ENCODE measurements at places on chromosomes 5 and 9.

DNA sequence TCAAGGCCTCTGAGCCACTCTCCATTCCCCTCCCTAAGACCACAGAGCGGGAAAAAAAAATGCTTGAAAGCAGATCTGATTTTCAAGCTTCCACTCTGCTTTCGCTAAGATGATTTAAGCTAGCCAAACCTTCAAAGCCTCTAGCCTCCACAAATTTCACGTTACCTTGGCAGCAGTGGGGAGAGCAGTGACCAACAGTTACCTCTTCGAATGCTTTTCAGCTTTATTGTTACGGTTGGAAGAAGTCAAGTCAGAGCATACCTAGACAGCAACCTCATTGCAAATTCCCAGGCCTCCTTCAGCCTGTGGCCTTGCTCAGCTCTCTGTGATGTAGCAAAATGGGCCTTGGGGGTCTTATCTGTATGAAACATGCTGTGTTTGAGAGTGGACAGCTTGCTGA lies 89.6 kb downstream of the FRMD3 start:
- no peak overlapping the region for H3K27ac ChIP-seq
- no peaks in the 10 kb centered on the region for H3K27me3 ChIP-seq
- no peak for DNase-seq
- H3K4me1 ChIP-seq, result no peaks in the 10 kb centered on the region

DNA sequence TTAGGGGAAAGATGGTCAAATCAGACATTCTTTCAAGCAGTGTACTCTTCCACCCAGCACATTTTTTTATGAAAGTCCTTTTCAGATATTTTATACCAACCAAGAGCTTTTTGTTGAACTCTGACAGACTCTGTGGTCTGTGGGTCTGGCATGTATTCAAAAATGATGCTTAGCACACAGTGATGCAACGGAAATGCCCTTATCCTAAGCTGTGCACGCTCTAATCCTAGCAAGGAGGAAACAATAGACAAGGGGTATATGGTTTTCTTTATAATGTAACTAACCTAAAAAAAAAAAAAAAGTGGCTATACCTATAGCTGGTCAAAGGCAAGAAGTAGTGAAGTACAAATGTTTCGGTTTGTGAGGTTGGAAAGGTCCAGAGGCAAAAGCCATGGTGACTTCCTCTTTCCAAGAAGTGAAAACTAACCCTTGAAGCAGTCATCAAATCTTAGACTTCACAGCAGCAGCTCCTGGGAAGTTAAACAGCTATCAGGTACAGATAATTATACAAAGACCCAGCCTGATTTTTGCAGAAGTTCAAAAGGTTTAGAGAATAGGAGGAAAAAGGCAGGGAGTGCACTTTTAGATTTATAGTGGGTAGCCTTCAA lies 82.5 kb downstream of the SEMA6A start:
- H3K4me1 ChIP-seq, result peaks cover 33% of the 10 kb centered on the region
- no peaks in the 10 kb centered on the region for H3K27me3 ChIP-seq
- peak; percentile 28 for DNase-seq
- H3K27ac ChIP-seq, result peak overlapping the region; percentile 61

DNA sequence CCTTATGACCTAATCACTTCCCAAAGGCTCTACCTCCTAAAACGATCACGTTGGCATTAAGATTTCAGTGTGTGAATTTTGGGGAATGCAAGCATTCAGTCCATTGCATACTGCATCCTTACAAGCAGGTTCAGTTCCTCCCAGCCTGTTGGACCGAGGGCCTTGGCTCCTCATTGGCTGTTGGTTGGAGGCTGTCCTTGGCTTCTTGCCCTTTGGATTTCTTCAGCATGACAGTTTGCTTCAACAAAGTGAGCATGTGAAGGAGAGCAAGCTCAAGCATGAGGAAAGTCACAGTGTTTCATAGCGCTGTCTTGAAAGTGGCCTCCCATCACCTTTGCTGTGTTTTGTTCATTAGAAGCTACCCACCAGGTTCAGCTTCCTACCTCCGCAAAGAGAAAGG lies 109.5 kb downstream of the GADD45G start:
- no peak for DNase-seq
- H3K27me3 ChIP-seq, result no peaks in the 10 kb centered on the region
- no peaks in the 10 kb centered on the region for H3K4me1 ChIP-seq
- H3K27ac ChIP-seq, result no peak overlapping the region

DNA sequence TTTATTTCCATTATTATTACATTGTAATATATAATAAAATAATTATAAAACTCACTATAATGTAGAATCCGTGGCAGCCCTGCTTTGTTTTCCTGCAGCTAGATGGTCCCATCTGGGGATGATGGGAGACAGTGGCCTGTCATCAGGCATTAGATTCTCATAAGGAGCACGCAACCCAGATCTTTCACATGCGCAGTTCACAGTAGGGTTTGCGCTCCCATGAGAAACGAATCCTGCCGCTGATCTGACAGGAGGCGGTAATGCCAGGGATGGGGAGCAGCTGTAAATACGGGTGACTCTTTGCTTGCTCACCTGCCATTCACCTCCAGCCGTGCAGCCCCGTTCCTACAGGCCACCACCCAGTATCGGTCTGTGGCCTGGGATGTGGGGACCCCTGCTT lies 1879.3 kb upstream of the WWC1 start:
- no peak overlapping the region for H3K27ac ChIP-seq
- H3K36me3 ChIP-seq, result no peaks in the 10 kb centered on the region
- no peaks in the 10 kb centered on the region for H3K4me1 ChIP-seq
- no peak overlapping the region for H3K4me3 ChIP-seq
- H3K27me3 ChIP-seq, result no peaks in the 10 kb centered on the region
- no peak for DNase-seq

- no peaks in the 10 kb centered on the region for H3K36me3 ChIP-seq
- H3K27me3 ChIP-seq, result peaks cover 2% of the 10 kb centered on the region
- no peaks in the 10 kb centered on the region for H3K4me1 ChIP-seq
- no peak overlapping the region for H3K4me3 ChIP-seq
Observed at GRCh38 chr5:38723426-38723825, 122.4 kb upstream of the OSMR start.

DNA sequence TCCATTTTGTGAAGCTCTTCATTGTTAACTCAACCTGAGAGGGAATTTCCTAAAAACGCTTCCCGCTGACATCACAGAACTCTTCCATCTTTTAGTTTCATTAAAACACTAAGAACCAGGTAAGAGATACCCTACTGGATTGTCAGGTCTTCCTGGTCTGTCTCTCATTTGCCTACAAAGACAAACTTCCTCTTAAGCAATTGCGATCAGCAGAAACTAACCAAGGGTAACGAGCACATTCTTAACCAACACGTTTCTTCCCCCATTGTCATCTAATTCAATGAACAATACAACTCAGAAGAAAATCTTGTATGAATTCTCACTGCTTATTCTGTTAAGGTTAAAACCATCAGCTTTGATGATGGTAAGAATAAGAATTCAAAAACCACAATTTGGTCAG lies 6.6 kb downstream of the FBXW11 start:
- no peaks in the 10 kb centered on the region for H3K27me3 ChIP-seq
- no peak overlapping the region for H3K4me3 ChIP-seq
- H3K4me1 ChIP-seq, result peaks cover 38% of the 10 kb centered on the region
- DNase-seq, result no peak
- H3K36me3 ChIP-seq, result no peaks in the 10 kb centered on the region
- no peak overlapping the region for H3K27ac ChIP-seq

All from keratinocyte (primary cell).